ENCODE measurements at places on chromosomes 6 and 20.
A peak's percentile ranks its signal among the peaks of the same experiment; 100 is the strongest.

- DNase-seq = no peak
Observed at GRCh38 chr6:122220254-122220653, 179.2 kb upstream of the HSF2 start.

DNA sequence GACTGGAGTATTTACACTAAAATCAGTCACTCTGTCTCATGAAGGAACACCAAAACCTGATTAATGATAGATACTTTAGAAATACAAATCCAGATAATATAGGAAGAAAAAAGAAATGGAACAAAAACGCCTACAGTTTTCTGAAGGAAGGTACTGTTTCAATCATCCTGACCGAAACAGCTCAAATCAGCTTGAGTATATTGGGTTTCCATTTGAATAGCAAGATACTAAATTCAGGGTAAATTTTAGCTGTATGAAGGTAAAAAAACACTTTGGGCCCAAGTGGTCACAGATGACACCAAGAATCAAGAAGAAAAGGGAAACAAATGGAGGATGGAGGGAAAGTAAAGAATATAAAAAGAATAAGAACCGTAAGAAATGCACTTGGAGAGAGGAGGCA, 6.9 kb downstream of the ZSCAN23 start:
- no peak for DNase-seq

- no peak for DNase-seq
Observed at GRCh38 chr6:14919038-14919670, 326.7 kb upstream of the JARID2 start.

DNA sequence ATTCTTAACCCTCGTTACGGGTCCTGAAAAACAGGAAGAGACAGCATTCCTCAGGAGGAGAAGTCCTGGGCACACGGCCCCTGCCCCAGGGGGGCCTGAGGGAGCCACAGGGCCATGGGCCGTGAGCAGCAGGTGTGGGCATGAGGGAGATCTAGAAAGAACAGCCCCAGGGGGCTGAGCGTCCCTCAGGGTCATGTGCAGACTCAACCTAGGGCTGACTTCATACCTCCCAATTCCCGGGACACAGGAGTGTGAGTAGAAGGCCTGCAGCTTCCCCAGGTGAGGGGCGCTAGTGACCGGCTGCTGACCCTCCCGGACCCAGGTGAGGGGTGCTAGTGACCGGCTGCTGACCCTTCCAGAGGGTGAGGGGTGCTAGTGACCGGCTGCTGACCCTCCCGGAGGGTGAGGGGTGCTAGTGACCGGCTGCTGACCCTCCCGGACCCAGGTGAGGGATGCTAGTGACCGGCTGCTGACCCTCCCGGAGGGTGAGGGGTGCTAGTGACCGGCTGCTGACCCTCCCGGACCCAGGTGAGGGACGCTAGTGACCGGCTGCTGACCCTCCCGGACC, 35.1 kb downstream of the FRMD1 start:
- DNase-seq = no peak

GRCh38 chr6:136034422-136034821, 182.9 kb downstream of the PDE7B start:
- no peak for DNase-seq

DNA sequence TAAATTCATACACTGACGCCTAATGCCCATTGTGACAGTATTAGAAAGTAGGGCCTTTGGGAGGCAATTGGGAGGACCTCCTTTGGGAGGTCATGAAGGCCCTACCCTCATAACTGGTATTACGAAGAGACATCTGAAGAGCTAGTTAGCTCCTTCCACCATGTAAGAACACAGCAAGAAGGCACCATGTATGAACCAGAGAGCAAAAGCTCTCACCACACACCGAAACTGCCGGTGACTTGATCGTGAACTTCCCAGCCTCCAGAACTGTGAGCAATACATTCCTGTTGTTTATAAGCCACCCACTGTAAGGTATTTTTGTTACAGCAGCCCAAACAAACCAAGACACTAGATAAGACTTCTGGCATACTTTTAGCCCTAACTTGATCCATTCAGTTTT, 41.8 kb downstream of the GCLC start:
- no peak for DNase-seq

DNA sequence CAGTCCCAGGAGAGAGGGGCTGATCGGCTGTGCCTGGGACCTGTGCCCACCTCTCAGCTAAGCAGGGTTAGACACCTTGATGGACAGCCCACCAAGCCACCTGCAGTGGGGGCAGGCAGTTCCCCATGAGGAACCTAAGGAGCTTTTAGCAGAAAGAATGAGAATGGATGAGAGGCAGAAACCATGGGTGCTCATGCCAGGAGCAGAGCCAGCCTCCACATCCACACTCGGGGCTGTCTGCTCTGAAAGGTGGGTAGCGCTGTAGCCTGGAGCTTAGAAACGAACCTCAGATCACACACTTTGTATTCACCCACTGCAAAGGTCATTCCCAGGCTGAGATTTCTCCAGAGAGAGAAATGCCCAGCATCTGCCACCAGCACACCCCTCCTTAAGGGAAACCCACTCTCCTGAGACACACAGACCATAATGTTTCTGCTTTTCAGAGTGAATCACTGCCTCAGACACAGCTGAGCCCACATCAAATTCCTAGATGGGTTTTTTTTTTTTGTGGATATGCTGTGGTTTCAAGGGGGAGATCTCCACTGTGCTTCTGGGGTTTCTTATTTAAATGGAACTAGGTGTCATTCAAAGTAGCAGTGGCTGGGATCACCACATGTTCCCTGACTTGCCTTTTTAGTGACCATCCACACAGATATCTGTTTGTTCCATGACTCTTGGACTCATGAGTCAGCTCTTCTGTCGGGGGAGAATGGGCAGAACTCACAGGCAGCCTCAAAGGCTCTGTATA, 218.9 kb downstream of the EYA2 start:
- DNase-seq = no peak

- DNase-seq = no peak
Observed at GRCh38 chr6:118709859-118710350, 58.5 kb upstream of the CEP85L start.

- DNase-seq = peak; percentile 54
Observed at GRCh38 chr20:4161401-4162251, 146.3 kb upstream of the RNF24 start.

DNA sequence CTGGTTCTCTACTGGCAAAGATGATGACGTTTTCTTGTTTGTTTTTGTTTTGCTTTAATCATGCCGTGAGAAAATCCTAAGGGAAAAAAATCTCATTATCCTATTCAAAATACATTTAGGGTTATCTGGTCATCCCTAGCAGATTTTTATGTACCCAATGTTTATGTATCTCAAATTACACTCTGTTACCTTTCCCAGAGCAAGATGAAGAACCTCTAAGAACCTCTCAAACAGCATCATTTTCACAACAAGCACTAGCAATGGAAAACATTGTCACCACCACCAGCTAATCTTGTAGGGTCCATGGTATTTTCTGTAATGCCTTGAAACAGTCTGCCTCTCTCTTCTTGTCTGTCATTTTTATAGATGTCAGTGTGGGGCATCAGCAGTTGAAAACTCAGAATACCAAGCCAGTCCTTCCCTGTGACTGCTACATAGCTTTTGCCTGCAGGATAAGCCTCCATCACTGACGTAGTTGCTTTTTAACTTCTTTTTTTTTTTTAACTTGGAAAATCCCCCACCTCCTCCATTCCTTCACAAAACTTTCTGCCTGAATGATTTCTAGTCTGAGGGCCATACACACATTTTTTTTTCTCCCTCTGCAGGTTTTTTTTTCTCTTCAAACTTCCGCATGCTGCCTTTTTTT, 2.4 kb upstream of the SNAP25 start:
- no peak for DNase-seq

DNA sequence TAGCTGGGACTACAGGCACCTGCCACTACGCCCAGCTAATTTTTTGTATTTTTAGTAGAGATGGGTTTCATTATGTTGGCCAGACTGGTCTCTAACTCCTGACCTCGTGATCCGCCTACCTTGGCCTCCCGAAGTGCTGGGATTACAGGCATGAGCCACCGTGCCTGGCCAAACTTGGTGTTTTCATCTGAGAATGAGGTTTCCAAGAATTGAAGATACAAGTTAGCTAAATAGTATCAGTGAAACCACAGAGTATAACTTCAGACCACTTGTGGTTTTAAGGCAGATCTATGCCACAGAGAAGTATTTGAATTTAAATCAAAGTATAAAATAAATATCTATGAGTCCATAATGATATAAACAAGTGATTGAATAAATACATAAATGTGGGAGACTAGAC, 70.1 kb downstream of the SLC16A10 start:
- DNase-seq = no peak

DNA sequence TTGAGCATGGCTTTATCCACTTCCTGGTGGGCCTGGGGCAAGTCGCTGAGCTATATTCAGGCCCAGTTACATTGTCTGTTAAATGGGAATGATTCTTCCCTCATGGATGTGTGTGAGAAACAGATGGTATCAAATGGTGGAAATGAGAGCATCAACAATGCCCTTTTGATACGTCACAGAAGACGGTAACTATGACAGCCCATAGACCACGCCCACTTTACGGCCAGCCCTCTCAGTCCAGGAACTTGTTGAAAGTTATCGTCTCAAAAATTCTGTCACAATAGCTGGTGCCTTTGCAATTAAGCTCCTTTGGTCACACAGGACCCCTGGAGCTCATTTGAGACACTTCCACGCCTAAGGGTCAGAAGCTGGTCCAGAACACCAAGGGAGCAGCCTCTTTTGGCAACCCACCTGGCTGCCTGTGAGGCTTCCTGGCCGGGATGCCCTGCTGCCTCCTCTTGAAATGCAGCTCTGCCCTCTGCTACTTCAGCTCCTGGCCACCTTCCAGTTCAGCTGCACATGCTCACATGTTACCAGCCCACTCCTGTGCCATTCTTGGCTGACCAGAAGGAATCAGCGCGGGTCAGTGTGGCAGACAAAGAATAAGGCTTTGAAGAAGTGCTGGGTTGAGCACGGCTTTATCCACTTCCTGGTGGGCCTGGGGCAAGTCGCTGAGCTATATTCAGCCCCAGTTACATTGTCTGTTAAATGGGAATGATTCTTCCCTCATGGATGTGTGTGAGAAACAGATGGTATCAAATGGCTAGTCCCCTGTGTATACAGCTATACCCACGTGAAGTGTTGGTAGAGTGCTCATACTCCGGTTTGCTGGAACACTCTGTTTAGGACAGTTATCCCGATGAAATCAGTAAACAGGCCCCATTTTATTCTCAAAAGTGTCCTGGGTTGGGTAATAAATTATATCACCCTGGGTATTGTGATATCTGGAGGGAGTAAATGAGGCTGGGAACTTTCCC, 199.2 kb upstream of the SUPT3H start:
- no peak for DNase-seq

- DNase-seq = peak; percentile 30
Observed at GRCh38 chr6:80003826-80004172, 650 bp upstream of the TTK start.

DNA sequence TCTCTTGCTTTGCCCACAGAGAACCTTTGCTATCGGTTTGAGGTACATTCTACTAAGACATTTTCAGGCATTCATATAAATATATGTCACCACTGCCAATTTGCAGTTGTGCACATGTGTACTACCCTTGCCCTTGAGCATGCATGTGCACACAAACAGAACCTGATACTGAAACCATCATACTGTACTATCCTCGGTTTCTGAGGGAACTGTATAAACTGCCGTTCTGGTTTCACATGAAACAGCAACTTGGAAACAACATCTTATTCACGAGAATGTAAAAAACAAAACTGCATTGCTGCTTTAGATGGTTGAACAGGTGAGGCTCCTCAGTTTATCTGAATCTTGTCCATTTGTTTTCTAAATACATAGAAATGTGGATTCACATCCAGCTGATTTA, 151.2 kb upstream of the TMEM170B start:
- DNase-seq = no peak

GRCh38 chr6:36685926-36686667, 7.6 kb downstream of the CDKN1A start:
- no peak for DNase-seq

GRCh38 chr20:22411627-22412450, 172.5 kb downstream of the FOXA2 start:
- DNase-seq = no peak

GRCh38 chr6:84549917-84550316, 214.5 kb downstream of the TBX18 start:
- no peak for DNase-seq

GRCh38 chr6:147033267-147033666, 170.9 kb upstream of the STXBP5 start:
- DNase-seq = no peak

- no peak for DNase-seq
Observed at GRCh38 chr20:62476056-62476838, 452 bp upstream of the GATA5 start.

DNA sequence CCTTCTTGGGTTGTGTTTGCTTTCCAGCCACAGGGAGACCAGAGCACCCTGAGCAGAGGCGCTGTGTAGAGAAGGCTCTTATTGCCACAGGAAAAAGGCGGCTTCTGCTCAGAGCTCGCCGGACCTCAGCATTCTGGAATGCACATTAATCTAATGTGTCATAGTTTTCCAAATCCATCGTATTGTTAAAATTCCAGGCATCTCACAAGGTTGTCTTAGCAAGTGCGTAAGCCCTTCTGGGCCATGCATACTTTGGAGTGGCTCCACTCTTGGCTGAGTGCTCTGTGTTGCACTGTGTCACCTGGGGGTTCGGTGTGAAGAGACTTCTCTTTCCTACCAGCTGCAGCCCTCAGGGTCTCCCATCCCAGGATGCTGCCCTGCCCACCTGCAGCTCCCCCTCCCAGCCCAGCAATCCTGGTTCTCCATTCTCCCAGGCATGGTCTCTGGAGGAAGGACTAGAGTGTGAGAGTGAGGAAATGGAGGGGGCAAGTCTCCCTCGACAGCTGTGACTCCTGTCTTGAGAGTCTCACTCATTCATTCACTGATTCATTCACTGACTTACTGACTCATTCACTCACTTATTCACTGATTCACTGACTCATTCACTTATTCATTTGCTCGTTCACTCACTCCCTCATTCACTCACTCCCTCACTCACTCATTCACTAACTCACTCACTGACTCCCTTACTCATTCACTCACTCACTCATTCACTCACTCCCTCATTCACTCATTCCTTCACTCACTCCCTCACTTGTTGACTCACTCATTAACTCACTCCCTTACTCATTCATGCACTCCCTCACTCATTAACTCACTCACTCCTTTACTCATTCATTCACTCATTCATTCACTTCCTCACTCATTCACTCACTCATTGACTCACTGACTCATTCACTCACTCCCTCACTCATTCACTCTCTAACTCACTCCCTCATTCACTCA, 83.7 kb upstream of the MPC1 start:
- DNase-seq = no peak

- no peak for DNase-seq
Observed at GRCh38 chr6:92446052-92446451, 973.3 kb downstream of the EPHA7 start.

- no peak for DNase-seq
Observed at GRCh38 chr20:4041748-4042411, 26.5 kb upstream of the RNF24 start.

DNA sequence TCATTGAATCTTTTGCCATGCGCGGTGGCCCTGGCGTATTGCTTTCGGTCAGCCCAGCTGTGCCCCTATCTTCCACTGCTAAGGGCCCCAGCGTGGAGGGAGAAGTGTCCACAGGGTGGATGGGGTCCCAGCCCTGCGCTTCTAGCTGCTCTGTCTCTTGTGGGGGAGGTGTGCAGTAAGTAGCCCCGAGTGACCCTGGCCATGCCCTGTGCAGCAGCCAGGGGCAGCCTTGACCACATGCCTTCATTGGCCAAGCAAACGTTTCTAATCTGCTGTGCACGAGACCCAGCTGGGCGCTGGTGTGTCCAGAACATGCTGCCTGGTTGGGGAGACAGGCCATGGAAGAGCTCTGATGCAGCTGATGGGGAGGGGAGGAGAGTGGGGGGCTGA, 13.6 kb downstream of the TMEM181 start:
- DNase-seq = no peak

- DNase-seq = no peak
Observed at GRCh38 chr20:18324596-18325089, 36.3 kb downstream of the ZNF133 start.

Measured in COR-L47 (cell line).